Naive thymus-derived CD8-positive, alpha-beta T cell (primary cell): ENCODE measurements at places on chromosomes 12 and 14.

DNA sequence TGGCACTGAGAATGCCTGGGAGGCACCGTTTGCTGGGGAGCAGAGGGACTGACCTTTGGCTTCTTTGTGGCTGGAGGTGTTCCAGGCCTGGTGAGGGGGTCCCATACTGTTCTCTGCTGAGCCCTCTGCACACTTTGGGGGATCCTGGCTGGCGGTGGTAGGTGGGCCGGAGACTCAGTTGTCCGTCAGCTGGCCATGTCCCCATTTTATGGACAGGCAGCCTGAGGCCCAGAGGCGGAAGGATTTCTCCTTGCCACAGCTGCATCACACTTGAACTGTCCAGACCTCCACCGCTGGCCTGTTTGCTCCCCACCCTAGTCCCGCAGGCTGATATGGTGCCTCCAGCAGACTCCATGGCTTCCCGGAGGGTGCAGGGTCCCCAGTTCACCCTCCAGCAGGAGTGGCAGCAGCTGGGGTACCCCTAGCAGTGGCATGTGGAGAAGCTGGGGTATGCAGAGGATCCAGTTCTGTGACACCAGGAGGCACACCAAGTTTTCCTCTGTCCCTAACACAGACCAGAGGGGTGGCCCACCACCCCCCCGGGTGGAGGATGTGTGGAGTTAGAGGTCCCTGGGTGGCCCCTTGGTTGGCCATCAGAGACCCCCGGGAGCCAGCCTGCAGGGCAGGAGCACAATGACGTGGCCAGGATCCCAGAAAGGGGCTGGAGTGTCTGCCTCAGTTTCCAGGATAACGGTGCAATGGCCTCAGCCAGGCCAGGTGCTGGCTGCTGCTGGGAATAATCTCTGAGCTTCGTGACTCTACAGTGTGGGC lies 14.8 kb downstream of the SLC25A29 start:
- no peak for DNase-seq

- DNase-seq: no peak
These were observed 600.1 kb upstream of the FLRT2 start for GRCh38 chr14:84929834-84930233.

DNA sequence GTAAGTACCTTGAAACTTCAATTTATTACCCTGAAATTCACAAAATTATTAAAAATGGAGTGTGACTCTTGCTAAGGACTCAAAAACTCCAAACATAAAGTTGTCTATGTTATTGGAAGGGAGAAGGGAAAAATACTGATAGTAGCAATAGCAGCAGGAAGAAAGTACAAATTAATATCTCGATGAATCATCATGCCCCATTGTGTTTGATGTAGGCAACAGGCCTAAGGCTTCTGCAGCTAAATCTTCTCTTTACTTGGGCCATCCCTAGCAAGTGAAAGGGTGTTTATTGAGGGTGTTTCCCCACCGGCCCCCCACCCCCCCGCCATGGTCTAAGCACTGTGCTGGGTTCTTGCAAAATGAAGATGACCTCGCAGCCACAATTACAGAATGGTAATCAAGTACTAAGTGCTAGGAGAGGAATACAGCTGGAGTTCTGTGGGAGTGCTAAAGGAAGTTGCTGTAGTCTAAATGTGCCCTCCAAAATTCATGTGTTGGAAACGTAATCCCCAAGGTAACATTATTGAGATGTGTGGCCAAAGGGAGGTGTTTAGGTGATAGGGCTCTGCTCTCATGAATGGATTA lies 76.5 kb downstream of the SNAPC1 start:
- no peak for DNase-seq

GRCh38 chr12:12176402-12176801 lies 90.4 kb downstream of the LRP6 start:
- no peak for DNase-seq

GRCh38 chr12:93663006-93663728 lies 14.0 kb upstream of the CRADD start:
- no peak for DNase-seq

- no peak for DNase-seq
These were observed 43.8 kb upstream of the ARID2 start for GRCh38 chr12:45685680-45686079.

GRCh38 chr12:96501133-96501761 lies 11.9 kb downstream of the CFAP54 start:
- DNase-seq: no peak

DNA sequence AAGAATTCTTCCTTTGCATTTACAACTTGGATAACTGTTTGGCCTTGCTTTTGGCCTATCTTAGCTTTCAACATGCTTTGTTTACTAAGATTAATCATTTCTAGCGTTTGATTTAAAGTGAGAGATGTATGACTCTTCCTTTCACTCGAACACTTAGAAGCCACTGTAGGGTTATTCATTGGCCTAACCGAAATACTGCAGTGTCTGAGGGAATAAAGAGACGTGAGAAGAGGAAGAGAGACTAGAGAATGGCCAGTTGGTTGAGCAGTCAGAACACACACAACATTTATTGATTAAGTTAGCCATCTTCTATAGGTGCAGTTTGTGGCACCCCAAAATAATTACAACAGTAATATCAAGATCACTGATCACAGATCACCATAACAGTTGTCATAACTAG lies 62.3 kb upstream of the CCDC175 start:
- DNase-seq: no peak

DNA sequence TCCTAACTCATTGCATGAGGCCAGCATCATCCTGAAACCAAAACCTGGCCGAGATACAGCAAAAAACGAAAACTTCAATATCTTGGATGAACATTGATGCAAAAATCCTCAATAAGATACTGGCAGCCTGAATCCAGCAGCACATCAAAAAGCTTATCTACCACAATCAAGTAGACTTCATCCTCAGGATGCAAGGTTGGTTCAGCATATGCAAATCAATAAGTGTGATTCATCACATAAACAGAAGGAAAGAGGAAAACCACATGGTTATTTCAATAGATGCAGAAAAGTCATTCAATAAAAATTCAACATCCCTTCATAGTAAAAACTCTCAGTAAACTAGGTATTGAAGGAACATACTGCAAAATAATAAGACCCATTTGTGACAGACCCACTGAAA lies 56.5 kb upstream of the PPFIA2 start:
- no peak for DNase-seq

- DNase-seq: no peak
These were observed 116.5 kb downstream of the METTL25 start for GRCh38 chr12:82474798-82475184.

DNA sequence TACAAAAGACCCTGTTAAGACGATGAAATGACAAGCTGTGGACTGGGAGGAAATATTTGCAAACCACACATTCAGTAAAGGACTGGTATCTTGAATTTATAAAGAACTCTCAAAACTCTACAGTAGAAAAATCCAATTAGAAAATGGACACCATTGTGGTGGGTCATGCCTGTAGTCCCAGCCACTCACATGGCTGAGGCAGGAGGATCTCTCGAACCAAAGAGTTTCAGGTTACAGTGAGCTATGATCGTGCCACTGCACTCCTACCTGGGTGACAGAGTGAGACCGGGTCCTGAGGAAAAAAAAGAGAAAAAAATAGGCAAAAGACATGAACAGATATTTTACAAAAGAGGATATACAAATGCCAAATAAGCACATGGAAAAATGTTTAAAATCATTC lies 41.9 kb downstream of the TTC6 start:
- no peak for DNase-seq

- no peak for DNase-seq
These were observed 803.5 kb downstream of the FLRT2 start for GRCh38 chr14:86333493-86333892.

- no peak for DNase-seq
These were observed 830 bp upstream of the SRRM4 start for GRCh38 chr12:118980407-118981014.

DNA sequence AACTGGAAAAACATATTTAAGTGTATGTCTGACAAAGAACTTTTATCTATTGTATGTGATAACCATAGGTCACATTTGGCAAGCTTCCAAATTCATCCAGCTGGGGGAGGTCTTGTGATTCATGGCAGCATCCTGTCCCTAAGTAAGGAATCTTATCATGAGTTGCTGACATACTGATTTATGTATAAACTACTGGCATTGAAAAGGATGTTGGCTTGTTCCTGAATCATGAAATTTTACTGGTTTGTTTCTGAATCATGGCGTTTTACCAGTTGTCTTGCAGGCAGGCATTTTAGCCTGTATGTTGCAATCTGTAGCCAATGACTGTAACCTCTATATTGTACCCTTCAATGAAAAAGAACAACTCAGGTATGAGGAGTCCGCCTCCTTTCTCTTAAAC lies 244.8 kb downstream of the IPO8 start:
- DNase-seq: no peak

- DNase-seq: no peak
These were observed 1104.0 kb downstream of the SLC6A15 start for GRCh38 chr12:83808591-83808990.

DNA sequence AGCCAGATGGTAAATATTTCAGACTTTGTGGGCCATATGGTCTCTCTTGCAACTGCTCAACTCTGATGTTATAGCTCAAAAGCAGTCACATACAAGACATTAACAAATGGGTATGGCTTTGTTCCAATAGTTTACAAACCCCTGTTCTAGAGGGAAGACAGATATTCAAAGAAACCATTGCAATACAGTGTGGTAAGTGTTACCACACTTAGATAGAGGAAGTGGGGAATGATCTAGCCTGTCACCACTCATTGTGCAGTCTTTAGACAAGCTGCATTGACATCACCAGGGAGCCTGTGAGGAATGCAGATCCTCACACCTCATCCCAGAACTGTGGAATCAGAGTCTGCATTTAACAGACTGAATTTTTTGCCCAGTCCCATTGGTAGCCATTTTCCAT lies 80.0 kb upstream of the RGS6 start:
- DNase-seq: no peak

DNA sequence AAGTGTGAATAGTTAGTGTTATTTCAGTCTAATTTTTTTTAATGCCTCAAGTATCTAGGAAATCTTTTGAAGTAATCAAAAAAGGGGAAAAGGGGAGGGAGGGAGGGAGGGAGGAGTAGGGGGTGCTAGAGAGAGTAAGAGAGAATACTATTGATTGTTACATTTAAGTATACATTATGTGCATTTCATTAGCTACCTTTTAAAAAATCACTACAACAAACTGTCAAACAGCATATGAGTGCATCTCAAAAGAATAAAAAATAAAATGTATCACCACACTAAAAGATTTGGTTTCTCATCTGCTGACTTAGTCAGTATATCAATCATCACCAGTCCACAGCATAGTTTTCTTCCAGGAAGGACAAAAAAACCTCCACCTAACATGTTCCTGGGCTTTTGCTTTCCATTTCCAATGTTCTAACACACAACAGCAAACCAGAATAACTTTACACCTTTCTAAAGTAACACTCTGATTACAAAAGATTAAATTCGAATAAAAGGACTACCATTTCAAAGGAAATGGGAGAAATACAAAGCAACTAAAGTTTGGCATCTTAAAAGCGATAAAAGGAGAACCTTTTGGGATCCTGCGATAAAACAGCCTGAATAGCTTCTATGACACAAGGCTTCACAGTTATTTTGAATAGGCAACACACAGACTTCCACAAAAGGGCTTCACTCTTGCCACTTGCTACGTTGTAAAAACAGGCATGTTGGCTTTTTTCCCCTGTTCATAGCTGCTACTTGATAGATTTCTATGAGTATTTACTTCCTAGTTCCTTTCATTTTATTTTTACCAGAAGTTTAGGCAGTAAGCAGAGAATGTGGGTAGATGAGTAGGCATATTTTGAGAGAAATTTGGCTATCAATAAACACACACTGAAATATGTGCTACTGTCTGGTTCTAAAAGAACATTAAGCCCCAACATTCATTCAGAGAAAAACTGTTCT lies 160.9 kb downstream of the EPS8 start:
- no peak for DNase-seq

DNA sequence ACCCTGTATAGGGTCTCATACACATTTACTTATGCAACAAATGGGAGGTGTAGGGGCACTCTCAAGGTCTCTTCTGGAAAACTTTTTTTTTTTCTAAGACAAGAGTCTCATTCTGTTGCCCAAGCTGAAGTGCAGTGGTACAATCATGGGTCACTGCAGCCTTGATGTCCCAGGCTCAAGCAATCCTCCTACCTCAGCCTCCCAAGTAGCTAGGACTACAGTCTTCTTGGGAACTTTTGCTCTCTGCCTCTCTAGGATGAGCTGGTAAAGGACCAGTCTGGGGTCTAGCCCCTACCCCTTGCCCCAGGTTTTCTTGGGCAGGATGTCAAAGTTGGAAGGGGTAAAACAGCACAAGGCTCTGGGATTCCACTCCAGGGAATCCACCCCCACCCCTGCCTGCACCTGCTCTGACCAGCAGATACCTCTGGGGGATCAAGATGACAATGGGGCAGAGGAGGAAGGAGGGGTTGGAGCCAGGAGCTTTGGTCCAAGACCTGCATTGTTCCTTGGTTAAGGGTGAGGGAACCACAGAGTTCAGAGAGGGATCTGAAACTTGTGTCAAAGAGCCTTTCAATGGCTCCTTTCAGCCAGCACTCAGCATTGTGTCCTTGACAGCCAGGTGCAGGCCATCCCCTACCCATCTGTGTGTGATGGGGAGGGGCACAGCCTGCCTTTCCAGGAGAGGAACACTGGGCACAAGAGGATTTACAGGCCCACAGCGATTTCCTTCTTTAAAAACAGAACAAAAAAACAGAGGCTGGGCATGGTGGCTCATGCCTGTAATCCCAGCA lies 12.2 kb downstream of the CTDSP2 start:
- no peak for DNase-seq

DNA sequence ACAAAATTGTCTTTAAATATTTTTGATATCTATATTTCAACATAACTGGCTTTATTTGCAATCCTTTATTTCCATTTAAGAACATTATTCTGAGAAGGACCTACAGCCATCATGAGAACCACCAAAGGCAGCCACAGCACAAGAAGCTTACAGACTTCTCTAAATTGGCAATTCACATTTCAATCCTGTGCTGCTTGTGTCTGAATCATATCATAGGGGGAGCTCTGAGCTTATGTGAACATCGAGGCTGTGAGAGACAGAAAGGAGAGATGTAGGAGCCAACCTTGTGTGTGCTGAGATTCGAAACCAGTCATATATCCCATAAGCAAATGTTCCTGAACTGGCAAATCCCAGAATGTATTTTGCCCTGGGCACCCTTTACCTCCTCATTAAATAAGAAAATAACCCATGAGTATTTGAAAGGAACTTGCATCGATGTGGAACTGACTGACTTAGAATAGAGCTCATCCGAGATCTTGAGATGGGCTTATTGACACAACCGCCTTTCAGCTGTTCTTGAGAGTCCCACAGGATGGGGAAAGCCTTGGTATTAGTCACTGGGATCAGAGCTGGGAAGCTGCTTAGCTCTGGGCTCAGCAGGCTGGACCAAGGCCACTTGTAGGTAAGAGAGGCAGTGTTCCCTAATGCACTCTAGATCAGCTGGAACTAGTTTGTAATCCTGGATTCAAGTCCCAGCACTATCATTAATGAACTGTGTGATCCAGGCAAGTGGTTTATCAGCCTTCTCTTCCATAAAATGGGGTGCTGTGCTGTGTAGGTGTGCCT lies 329.8 kb downstream of the CACNA1C start:
- DNase-seq: no peak

GRCh38 chr14:53278602-53279506 lies 125.7 kb upstream of the DDHD1 start:
- DNase-seq: no peak

GRCh38 chr12:121337416-121337815 lies 14.8 kb downstream of the ANAPC5 start:
- DNase-seq: no peak
